ENCODE measurements at places on chromosomes 5 and 9. TPM values are rescaled to one million over a fixed set of nuclear protein-coding genes. Genes with fewer than 3 reads are reported as not detected.
A peak's percentile ranks its signal among the peaks of the same experiment; 100 is the strongest.

DNA sequence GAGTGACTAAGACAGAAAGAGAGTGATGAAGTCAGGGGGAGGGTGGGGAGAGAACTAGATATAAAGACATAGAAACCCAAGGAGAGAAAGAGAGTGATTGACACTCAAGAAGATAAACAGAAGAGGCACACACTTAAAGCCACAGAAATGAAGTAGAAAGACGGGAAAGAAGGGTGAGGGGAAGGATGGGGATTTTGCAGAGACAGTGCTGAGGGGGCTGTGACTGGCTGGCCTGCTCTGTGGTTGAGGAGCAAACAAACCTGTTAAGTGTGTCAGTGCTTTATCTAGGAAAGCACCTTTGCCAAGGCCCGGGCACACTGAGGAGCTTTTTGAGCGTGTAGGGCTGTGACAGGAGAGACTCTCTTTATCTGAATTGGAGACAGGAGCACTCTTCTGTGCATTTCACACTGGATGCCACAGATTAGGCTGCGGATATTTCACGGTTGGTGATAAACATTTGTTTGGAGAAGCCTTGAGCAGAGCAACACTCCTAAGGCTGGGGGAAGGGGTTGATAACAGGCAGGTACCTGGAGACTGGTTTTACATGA lies 109.1 kb downstream of the DOCK2 start:
- no peak overlapping the region for H3K27ac ChIP-seq
- peaks cover 35% of the 10 kb centered on the region for H3K36me3 ChIP-seq
- no peak for DNase-seq
- H3K4me3 ChIP-seq: no peak overlapping the region
- H3K4me1 ChIP-seq: no peaks in the 10 kb centered on the region

DNA sequence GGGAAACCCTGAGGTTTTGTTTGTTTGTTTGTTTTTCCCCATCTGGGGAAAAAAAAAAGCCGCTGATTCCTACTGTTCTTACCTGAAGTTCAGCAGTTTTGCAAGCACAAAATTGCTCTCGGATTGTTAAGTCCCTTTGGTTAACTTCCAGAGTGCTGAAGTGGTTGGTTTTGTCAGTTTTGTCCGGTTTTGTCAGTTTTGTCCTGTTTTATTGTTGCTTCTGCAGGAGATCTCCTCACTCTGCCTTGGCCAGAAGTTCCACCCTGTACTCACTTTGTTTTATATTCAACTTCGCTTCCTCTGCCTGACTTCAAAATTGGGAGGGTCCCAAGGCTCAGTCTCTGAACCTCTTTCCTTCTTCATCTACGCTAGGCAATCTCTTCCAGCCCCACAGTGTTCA lies 14.4 kb downstream of the ZNF346 start:
- no peak for DNase-seq
- H3K4me3 ChIP-seq: no peak overlapping the region
- H3K4me1 ChIP-seq: peaks cover 3% of the 10 kb centered on the region
- H3K27me3 ChIP-seq: no peaks in the 10 kb centered on the region
- no peak overlapping the region for H3K27ac ChIP-seq

GRCh38 chr5:139443831-139444453 lies 4.6 kb upstream of the DNAJC18 start:
- H3K36me3 ChIP-seq: peaks cover 3% of the 10 kb centered on the region
- peak; percentile 44 for DNase-seq
- no peak overlapping the region for H3K27ac ChIP-seq
- no peaks in the 10 kb centered on the region for H3K27me3 ChIP-seq
- H3K4me3 ChIP-seq: no peak overlapping the region

DNA sequence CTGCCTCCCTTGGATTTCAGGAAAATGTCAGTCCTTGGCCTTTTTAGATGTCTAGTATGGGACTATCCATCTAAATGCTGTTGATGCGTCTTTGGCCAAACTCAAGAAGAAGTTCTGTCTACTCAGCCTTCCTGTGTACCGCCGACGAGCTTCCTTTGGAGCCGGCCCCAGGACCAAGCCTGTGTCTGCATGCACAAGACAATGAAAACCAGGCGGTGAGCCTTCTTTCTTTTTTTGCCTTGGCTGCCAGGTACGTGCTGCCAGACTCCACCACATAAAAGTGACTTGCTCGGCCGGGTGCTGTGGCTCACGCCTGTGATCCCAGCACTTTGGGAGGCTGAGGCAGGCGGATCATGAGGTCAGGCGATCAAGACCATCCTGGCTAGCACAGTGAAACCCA lies 6.0 kb upstream of the NEURL1B start:
- H3K27ac ChIP-seq: no peak overlapping the region
- no peaks in the 10 kb centered on the region for H3K27me3 ChIP-seq
- H3K4me3 ChIP-seq: no peak overlapping the region
- no peaks in the 10 kb centered on the region for H3K36me3 ChIP-seq
- no peaks in the 10 kb centered on the region for H3K4me1 ChIP-seq

GRCh38 chr5:35860686-35861085 lies 4.0 kb downstream of the IL7R start:
- no peak for DNase-seq
- peak overlapping the region; percentile 80 for H3K4me3 ChIP-seq
- H3K27ac ChIP-seq: peak overlapping the region; percentile 98
- H3K4me1 ChIP-seq: peaks cover 33% of the 10 kb centered on the region
- H3K36me3 ChIP-seq: peaks cover 70% of the 10 kb centered on the region

GRCh38 chr5:160467555-160468362 lies 46.1 kb downstream of the PTTG1 start:
- H3K27ac ChIP-seq: peak overlapping the region; percentile 48
- peak; percentile 58 for DNase-seq
- peaks cover 34% of the 10 kb centered on the region for H3K4me1 ChIP-seq
- peak overlapping the region; percentile 69 for H3K4me3 ChIP-seq

- H3K27ac ChIP-seq: no peak overlapping the region
- H3K27me3 ChIP-seq: no peaks in the 10 kb centered on the region
- DNase-seq: no peak
- H3K4me1 ChIP-seq: no peaks in the 10 kb centered on the region
- H3K36me3 ChIP-seq: no peaks in the 10 kb centered on the region
Measured at GRCh38 chr9:93431539-93432105, 19.9 kb upstream of the FAM120A start.

DNA sequence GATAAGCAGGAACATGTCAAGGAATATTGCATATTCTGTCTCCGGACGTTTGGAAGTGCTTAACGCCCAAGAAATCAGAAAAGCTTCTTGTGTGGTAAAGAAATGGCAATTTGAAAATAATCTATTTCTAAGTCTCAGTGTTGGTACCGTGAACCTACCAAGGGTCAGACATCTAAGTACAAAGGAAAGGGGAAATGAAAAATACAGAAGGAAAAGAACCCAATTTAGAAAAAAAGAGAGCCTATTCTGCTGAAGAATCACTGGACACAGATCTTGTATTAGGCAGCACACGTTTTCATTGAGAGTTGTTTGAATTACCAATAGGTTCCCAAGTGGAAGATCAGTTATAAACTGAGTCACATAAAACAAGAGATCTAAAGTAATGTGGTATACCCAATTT lies 46.9 kb upstream of the CEP78 start:
- H3K4me3 ChIP-seq: no peak overlapping the region
- H3K36me3 ChIP-seq: no peaks in the 10 kb centered on the region
- DNase-seq: no peak
- H3K27me3 ChIP-seq: no peaks in the 10 kb centered on the region
- no peaks in the 10 kb centered on the region for H3K4me1 ChIP-seq

DNA sequence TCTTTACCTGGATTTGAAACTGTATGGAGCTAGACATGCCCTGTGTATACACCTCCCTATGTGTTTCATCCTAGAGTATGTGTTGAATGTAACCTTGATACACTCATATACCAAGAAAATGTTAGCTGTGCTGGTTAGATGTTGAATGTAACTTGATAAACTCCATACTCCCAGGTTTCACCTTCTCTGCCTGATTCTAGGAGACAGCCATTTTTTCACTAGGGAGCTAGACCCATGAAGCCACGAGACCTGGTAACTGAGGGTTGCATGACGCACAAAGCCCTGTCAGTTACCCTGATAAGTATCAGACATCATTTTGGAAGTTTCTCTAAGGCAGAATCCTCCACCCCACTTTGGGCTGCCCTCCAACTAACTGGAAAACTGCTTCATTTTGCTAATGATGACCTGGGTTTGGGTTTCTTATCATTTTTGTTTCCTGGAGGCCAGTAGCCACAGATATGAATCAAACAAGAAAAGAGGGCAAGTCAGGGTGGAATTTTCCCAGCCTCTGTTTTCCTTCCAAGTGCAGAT lies 478.5 kb upstream of the KIF2A start:
- no peak for DNase-seq
- H3K27ac ChIP-seq: no peak overlapping the region
- no peaks in the 10 kb centered on the region for H3K36me3 ChIP-seq
- no peaks in the 10 kb centered on the region for H3K4me1 ChIP-seq
- H3K27me3 ChIP-seq: no peaks in the 10 kb centered on the region

DNA sequence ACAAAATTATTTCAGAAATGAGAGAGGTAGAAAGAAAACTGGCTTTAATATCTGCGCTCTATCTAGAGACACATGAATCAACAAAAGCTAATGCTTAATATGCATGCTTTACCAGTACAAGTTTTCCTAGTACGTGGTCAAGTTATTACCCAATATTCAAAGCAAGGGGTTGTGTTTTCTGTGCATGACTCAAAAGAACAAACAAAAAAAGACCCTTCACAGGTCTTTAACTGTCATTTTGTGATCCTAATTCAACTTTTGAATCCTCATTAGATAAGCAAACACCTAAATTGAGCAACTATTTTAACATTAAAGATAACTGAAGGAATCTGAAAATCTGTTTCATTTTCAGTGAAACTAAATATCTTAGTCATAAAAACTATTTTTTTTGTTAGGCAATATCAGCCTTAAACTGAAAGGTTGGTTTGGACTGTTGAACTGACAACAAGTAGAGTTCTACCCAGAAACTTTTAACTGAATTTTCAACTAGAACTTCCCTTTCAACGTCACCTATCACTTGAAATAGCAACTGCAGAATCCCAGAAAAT lies 12.5 kb downstream of the ST8SIA4 start:
- H3K4me1 ChIP-seq: peaks cover 34% of the 10 kb centered on the region
- H3K27me3 ChIP-seq: no peaks in the 10 kb centered on the region
- peaks cover 9% of the 10 kb centered on the region for H3K36me3 ChIP-seq

DNA sequence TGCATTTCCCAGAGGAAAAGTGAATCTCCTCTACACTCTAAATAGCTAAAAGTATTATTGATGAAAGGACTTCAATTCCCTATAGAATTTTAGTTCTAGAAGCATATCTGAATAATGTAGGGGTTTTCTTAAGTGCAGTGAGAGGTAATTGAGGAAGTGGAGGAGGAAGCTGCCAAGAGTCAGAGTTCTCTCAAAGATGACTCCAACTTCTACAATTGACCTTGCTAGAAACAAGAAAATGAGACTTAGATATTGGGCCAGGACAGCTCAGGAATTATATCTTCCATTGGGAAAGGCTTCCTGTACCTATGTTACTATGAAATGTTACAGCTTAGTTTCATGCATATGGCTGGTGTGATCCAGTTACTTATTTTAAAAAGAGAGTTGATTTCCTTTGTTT lies 10.4 kb upstream of the F2R start:
- no peak overlapping the region for H3K4me3 ChIP-seq
- no peak for DNase-seq
- no peaks in the 10 kb centered on the region for H3K27me3 ChIP-seq
- H3K36me3 ChIP-seq: peaks cover 29% of the 10 kb centered on the region
- H3K4me1 ChIP-seq: no peaks in the 10 kb centered on the region

- DNase-seq: peak; percentile 41
- H3K27ac ChIP-seq: peak overlapping the region; percentile 96
- H3K36me3 ChIP-seq: peaks cover 5% of the 10 kb centered on the region
- no peaks in the 10 kb centered on the region for H3K27me3 ChIP-seq
- peaks cover 36% of the 10 kb centered on the region for H3K4me1 ChIP-seq
- peak overlapping the region; percentile 50 for H3K4me3 ChIP-seq
Measured at GRCh38 chr5:179818746-179819295, 1.9 kb upstream of the SQSTM1 start.

GRCh38 chr9:113368348-113368981 lies 8.3 kb downstream of the HDHD3 start:
- DNase-seq: no peak
- no peak overlapping the region for H3K4me3 ChIP-seq
- no peaks in the 10 kb centered on the region for H3K4me1 ChIP-seq
- H3K27ac ChIP-seq: no peak overlapping the region
- H3K27me3 ChIP-seq: no peaks in the 10 kb centered on the region

GRCh38 chr5:127875235-127876021 lies 172.2 kb downstream of the CCDC192 start:
- no peak overlapping the region for H3K27ac ChIP-seq
- peak; percentile 20 for DNase-seq
- no peaks in the 10 kb centered on the region for H3K4me1 ChIP-seq

Gene ADAMTS6
- 2.6 TPM for total RNA-seq

Gene NRG2
- total RNA-seq: 0.22 TPM

Gene ZDHHC21
- total RNA-seq: 5.8 TPM

Gene MAST4
- total RNA-seq: 25.1 TPM

Gene ANKRD18B
- total RNA-seq: not detected

Gene TMEM8B
- total RNA-seq: 3.2 TPM

Gene GZMA
- total RNA-seq: 1,076 TPM
